ENCODE measurements at places on chromosomes 5 and 9.
A peak's percentile ranks its signal among the peaks of the same experiment; 100 is the strongest.

- DNase-seq = no peak
Measured at GRCh38 chr9:91946196-91946595, 3.8 kb downstream of the ROR2 start.

- peak; percentile 18 for DNase-seq
Measured at GRCh38 chr5:56480078-56480704, 247.1 kb upstream of the ANKRD55 start.

GRCh38 chr5:88682131-88682530, 200.9 kb downstream of the MEF2C start:
- DNase-seq = no peak

DNA sequence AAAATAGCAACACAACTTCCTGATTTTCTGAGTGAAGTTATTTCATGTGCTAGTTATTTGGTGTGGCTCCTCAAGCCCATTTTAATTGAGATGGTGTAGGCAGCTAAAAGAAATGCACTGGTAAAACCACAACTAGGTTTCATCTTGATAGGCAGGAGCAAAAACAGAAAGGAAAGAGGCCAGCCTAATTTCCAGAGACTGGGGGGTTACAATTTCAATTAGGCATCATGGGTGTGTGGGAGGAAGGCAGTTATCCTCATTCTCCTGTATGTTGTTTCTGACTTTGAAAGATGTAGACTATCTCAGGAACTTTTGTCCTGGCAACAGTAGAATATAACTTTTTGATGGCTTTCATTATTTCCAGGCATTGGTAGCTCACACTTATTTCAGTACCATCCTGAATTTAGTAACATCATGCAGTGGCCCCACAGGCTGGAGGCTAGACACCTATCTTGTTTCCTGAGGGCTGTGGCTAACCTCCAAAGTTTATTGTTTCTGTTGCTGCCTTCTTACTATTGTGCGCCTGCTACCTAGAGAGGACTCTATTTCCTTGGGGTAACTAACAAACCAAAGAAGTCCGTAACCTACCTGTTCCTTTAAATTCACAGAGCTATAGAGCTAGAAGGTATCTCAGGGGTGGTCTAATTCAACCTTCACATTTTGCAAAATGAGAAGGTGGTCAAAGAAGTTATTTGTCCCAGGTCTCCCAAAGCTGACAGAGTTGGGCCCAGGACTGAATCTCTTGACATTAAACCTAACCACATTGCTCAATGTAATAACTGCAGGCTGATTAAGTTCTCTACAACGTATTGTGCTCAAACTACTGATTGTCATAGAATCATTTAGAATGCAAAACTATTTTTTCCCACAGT, 42.4 kb downstream of the FYB1 start:
- DNase-seq = no peak

DNA sequence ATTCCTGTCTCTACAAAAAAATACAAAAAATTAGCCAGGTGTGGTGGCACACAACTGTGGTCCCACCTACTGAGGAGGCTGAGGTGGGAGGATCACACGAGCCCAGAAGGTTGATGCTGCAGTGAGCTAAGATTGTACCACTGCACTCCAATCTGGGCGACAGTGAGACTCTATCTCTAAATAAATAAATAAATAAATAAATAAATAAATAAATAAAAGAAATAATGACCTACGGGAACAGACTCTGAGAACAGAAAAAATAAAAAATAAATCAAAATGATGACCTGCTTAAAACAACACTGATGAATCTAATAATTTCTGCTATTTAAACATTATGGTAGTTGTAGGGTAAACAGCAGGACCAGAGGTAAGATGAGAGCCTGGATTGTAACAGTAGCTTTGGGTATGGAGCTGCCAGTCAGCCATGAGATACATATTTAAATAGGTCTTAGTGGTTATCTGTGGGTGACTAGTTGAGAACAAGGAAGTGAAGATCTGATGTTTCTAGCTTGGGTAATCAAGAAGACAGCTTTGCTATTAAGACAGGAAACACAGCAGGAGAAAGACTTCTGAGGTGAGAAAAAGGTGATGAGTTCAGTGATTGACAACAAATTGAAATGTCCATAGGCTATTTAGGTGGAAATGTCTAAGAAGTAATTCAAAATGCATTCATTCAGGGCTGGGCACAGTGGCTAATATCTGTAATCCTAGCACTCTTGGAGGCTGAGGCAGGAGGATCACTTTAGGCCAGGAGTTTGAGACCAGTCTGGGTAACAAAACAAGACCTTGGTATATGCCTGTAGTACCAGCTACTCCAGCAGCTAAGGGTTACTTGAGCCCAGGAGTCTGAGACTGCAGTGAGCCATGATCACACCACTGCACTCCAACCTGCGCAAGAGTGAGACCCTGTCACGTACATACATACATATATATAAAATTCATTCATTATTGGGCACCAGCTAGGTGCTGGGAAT, 11.0 kb downstream of the RNF145 start:
- DNase-seq = peak; percentile 9

GRCh38 chr9:127905004-127905728, 5.8 kb upstream of the ST6GALNAC6 start:
- no peak for DNase-seq

DNA sequence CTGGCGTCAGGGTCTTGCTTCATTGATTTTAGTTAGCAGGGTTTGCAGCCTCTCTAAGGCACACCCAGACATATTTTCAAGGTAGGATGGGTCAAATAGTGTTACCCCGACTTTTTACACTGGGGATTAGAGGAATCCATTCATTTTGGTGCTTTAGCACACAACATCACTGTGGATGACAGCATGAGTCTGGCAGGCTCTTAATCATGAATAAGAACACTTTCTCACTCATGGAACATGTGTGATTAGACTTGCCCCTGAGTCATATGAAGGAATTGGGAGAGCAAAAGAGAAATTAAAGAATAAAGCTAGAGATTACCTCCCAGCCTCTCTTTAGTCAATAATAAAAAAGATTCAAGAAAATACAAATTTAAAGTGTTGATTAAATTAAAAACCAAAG, 175.6 kb downstream of the SEMA5A start:
- DNase-seq = no peak

- DNase-seq = no peak
Measured at GRCh38 chr5:14956423-14957046, 85.0 kb upstream of the ANKH start.

GRCh38 chr9:98707166-98708102, 1.3 kb downstream of the GABBR2 start:
- DNase-seq = peak; percentile 46

DNA sequence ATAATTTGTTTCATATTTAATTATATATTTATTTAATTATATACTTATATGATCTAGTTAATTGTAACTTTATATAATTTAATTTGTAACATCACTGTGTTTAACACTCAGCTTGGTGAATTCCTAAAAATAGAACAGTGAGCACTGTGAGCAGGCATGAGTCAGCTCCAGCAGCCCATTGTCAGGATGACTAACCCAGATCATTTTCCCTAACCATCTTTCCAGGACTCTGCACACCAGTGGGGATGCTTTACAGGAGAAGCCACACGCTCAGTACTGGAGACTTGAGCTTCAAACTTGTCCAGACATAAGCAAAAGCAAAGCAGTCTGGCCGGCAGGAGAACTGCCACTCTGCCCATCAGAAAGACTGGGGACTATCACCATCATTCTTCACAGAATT, 446.2 kb upstream of the TRPC7 start:
- no peak for DNase-seq

DNA sequence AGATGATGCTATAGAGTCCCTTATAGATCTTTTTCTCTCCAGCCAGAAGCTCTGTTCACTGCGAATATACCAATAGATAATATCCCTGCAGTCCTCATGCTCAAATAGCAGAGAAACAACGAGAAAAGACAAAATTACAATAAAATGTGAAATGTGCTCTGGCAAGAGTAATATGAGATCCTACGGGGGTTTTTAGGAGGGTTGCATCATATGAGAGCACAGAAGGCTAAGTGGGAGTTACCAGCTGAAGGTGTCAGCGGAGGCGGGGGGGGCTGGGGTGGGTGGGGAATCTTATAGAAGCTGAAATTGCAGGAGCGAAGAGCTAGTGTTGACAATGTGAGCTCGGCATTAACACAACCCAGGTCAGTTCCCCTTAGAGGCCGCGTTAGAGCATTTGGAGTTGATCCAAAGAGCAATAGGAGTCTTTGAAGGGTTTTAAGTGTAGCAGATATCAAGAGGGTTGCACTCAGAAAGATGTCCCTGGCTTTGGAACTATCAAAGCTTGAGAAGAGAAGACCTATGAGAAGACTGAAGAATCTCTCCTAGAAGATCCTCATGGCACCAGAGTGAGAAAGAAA, 109.7 kb downstream of the BASP1 start:
- DNase-seq = no peak

- peak; percentile 39 for DNase-seq
Measured at GRCh38 chr9:98146101-98146991, 27.3 kb upstream of the TRIM14 start.

DNA sequence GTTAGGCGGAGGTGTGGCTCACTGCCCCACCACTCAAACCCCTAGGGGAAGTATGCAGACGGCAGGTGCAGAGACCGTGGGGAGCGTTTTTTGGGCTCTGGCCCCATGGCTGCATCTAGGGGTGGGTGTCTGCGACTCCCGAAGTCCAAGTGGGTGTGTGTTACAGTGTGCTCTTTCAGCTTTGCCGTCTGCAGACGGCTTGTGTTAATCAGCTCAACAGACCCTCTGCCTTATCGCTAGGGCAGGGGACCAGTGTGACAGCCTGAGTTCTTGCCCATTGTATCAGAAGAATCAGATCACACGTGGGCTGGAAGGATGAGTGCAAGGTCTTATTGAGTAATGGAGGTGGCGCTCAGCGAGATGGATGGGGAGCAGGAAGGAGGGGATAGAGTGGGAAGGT, 162.8 kb downstream of the ENC1 start:
- DNase-seq = no peak

- DNase-seq = no peak
Measured at GRCh38 chr9:69816735-69817134, 3.9 kb upstream of the CFAP95 start.

DNA sequence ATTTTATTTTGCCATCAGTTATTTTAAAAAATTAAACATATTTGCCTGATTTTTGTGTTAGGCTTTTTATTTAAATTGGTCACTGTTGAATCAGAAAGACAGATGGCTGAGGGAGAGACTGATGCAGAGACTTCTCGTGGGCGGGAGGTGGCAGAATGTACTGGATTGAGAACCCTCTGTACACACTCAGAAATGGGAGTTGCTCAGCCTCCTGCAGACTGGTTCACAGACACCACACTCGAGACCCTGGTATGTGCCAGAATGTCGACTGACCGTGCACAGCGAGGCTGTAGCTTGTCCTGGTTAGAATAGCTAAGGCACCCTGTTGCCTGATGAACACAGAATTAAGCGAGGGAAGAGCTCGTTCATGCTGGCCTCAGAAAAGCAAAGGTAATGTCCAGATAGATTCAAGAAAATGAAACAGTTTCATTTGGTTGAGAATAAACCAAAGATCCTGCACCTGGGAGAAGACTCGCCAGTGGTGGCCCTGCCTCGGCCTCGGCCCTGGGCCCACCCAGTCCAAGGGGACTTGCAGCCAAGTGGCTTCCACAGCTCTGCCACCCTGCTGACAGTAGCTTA, 71.3 kb upstream of the OTULINL start:
- no peak for DNase-seq

- DNase-seq = no peak
Measured at GRCh38 chr5:129664336-129664937, 83.5 kb upstream of the MINAR2 start.

- no peak for DNase-seq
Measured at GRCh38 chr9:4555236-4555635, 65.0 kb downstream of the SLC1A1 start.

GRCh38 chr9:20726144-20726543, 42.1 kb downstream of the FOCAD start:
- DNase-seq = no peak

- no peak for DNase-seq
Measured at GRCh38 chr5:14977058-14977685, 105.6 kb upstream of the ANKH start.

- no peak for DNase-seq
Measured at GRCh38 chr9:123548741-123549545, 192.9 kb downstream of the CRB2 start.

- DNase-seq = no peak
Measured at GRCh38 chr5:37121027-37121426, 128.1 kb downstream of the CPLANE1 start.

DNA sequence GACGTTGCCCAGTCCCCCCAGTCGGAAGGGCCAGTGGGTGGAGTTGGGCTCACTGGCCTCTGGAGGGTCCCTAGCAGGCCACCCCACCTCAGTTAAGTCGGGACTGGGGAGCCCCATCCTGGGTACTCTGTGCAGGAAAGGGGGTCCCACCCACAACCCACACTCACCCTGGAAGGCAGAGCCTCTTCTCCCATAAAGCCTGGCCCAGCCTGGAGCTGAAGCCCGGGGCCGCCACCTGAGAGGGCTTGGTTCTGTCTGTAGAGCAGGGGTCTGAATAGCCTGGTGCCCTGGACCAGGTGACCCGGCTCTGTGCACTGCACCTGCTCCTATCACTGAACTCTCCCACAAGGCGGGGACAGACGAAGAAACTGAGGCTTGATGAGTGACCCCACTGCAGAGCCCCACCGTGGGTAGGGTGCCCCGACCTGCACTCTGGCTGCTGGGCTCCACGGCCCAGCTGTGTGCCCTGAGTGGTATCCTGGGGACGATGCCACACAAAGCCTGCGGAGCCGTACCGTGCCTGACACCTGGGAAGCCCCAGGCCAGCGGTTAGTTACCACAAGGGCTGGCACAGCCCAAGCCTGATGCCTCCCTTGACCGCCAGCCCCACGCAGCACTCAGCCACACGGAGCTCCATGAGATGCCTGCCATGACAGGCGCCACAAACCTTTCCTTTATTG, 7.3 kb downstream of the PTGES2 start:
- DNase-seq = no peak

- DNase-seq = no peak
Measured at GRCh38 chr5:117690612-117691011, 1116.0 kb upstream of the SEMA6A start.

DNA sequence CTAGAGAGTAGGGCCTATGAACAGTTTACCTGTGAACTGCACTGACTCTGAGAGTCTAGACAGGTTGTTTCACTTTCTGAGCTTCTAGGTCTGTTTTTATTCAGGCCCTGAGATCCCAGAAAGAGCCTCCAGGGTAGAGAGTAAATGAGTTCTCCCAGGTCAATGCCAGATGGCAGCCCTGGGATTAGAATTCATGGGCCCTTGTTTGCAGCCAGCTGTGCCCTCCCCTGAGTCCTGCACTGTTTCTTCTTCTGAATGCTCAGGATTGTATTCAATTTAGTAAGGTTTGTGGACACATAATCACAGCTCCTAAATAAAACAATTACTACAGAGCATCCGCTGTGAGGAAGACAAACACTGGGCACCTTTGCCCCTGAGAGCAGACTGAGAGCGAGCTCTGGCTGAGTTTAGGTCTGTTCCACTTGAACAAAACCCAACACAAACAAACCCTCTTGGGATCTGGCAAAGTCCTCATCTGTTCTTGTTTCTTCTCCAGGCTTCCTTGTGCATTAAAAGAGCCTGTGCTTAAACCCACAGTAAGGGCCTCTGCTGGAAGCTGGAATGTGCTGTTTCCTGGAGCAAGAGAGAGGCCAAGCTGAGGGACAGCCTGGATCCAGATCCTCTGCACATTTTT, 29.9 kb downstream of the FAM219A start:
- no peak for DNase-seq

GRCh38 chr5:80804332-80804731, 149.5 kb upstream of the DHFR start:
- DNase-seq = no peak

- DNase-seq = no peak
Measured at GRCh38 chr9:125649315-125649714, 57.7 kb downstream of the MAPKAP1 start.

Data from GM12892 (cell line).